Activated T-helper 1 cell treated with Interleukin-2 at 50 U/mL for 16 hours (primary cell): ENCODE measurements at places on chromosomes 1 and 21.

DNA sequence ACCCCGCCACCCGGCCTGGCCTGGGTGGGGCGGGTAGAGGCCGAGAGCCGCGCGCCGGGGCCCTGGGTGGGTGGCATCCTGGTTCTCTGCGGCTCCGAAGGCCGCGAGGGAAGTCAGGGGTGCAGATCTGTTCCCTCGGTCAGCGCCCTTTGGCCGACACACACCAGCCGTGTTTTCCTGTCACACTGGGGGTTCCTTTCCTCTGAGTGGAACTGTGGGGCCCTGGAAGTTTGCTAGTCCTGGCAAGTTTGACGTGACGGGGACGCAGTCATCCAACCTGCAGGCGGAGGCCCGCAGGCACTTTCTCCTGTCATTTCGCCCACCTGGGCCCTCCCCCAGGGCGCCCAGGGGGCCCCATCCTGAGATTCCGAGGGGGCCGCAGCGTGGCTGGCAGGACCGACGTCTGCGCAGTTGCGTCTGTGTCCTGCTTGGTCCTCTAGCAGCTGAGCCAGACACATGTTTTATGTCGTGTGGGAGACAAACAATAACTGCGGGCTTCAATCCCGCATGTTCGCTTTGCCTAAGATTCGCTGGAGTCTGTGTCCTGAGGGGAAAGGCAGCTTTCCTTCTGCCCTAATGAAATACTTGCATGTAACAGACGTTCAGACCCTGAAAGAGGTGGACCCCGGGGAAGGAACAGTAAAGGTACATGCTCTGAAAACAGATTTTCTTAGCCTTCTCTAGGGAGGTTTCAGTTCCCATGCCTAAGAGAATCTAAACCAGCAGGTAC, 1.5 kb downstream of the FAM163A start:
- no peak for DNase-seq

DNA sequence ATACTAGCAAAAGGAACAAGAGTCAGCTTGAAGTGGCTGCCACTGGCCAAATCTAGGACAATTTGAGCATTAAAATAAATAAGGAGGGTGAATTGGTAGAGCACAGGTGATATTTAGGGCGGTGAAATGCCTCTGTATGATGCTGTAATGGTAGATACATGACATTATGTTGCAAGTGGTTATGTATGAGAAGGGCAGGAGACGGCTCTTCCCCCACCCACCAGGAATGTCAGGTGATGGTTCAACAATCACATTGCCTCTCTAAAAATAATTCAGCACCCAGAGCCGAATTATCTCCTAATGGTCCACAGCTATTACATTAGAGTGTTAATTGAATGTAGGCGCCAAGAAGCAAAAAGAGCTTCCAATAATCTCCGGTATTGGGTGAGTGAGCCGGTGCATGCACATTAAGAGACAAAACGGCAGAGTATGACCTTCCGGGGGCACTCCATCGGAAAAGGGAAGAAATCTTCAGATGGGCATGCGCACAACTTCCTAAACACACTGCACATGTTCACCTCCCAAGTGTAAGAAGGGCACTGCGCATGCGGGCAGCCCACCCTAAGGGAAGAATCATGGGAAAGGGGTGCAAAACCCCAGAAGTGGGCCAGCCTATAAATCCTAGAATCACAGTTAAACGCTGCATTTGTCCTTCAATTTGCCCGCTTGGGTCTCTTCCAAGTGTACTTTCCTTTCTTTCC, 6.8 kb upstream of the IFNAR1 start:
- DNase-seq: no peak

DNA sequence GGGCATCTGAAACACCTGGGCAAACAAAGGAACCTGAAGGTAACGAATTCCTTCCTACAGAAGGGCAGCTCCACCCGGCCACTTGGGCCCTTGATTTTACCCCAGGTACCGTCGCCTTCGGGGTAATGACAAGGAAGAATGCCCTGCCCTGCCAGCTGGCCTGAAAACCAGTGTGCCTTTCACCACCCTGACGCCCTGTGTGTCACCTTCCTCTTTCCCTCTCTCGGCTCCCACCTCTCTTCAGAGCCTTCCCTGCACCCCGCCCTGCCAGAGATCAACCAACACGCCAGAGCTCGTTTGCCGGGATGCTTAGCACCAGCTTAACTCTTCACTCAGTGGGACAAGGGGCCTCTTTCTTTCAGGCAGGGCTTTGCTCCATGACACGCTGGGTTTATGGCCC, 86.0 kb downstream of the SIM2 start:
- DNase-seq: no peak

DNA sequence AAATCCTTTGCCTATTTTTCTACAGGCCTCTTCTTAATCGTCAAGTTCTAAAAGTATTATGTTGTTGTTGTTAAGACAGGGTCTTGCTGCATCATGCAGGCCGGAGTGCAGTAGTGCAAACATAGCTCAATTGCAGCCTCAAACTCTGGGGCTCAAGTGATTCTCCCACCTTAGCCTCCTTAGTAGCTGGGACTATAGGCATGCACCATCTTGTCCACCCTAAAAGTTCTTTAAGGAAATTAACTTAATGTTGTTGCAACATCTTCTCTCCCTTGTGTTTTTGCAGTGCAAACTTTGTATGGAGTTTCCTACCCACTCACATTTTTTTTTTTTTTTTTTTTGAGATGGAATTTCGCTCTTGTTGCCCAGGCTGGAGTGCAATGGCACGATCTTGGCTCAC, 4.1 kb upstream of the VHLL start:
- no peak for DNase-seq

GRCh38 chr1:220448217-220448616, 79.7 kb upstream of the MARK1 start:
- no peak for DNase-seq

DNA sequence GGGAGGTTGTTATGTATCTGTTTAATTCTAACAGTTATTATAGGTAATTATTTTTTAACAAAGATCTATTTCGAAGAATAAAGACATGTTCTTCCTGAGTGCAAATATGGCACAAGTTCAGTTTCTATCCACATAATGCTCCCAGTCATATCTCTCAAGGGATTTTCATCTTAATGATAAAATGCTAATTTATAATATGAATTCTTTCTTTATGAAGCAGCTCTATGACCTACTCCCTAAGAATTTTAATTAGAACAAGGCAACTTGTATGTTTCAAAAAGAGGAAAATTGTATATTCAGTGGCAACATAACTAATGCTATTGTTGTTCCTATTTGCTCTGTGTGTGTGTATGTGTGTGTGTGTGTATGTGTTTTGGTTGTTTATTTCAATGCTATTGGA, 1222.1 kb upstream of the NCAM2 start:
- DNase-seq: no peak

GRCh38 chr1:52072291-52072690, 16.2 kb downstream of the BTF3L4 start:
- DNase-seq: no peak

GRCh38 chr1:219020386-219020785, 153.3 kb upstream of the LYPLAL1 start:
- DNase-seq: no peak

GRCh38 chr1:35192056-35192852, 691 bp downstream of the SFPQ start:
- peak; percentile 86 for DNase-seq

DNA sequence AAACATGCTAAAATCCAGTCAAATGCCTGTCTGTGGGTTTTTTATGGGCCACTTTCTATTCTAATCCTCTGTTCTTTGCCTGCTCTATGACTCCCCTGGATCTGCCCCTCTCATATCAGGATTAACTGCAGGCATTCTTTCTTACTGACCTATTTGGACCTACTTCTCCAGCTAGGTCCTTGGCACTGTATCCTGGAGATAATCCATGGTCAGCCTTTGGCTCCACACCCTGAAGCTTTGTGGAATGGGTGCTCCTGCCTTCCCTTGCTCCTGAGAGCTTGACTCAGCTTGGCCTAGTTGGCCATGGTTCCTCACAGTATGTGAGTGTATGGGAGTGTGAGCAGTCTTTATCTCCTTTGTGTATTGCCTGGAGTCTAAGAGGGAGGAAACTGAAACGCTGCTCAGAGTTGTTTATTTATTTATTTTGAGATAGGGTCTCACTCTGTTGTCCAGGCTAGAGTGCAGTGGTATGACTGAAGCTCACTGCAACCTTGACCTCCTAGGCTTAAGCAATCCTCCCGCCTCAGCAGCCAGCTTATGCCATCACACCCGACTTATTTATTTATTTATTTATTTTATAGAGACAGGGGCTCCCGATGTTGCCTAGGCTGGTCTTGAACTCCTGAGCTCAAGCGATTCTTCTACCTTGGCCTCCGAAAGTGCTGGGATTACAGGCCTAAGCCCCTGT, 28.7 kb upstream of the CDC14A start:
- DNase-seq: no peak

- no peak for DNase-seq
These were observed 270.9 kb downstream of the TNR start for GRCh38 chr1:175472464-175472863.

DNA sequence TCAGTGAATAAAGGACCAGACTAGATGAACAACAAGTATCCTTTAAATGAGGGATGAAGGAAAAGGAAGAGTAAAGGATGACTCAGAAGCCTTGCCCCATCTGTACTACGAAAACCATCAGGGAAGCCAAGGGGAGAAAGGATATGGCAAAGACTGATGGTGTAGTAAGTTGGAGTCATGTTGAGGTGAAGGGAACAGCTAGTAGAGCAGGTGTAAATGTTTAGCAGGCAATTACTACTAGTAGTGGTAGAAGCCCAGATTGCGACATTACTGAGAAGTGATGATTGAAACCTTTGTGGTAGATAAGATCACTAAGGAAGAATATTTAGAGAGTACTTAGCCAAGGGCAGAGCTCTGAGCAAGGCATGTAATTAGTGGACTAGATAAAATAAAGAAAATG, 84.0 kb downstream of the PHTF1 start:
- DNase-seq: no peak
